ENCODE measurements at places on chromosomes 3 and 15.

- no peak for DNase-seq
These were observed 64.4 kb downstream of the FRMD4B start for GRCh38 chr3:69321301-69322157.

GRCh38 chr15:62969442-62970089, 73.0 kb upstream of the TPM1 start:
- DNase-seq: peak; percentile 22

- no peak for DNase-seq
These were observed 76.0 kb upstream of the TSC22D2 start for GRCh38 chr3:150331978-150332568.

- no peak for DNase-seq
These were observed 42.9 kb downstream of the SMAD3 start for GRCh38 chr15:67108122-67108961.

GRCh38 chr3:150372722-150373121, 35.4 kb upstream of the TSC22D2 start:
- DNase-seq: no peak

DNA sequence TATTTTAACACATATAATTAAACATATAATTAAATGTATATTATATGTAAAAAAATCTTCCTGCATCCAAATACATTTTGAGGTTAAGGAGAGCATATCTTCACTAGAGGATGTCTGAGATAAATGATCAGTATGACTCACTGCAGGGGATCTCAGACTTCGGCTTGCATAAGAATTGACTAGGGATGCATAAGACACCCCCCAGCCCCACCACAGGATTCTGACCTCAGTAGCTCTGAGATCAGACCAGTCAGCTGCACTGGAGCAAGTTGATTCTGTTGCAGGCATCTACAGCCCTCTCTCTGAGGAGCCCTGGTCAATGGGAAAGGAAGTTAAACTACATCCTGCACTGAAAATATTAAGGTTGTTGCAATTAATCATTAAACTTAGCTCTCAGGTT, 29.0 kb upstream of the TBC1D21 start:
- DNase-seq: no peak

- DNase-seq: no peak
These were observed 1146.4 kb downstream of the NAALADL2 start for GRCh38 chr3:176005564-176005963.

DNA sequence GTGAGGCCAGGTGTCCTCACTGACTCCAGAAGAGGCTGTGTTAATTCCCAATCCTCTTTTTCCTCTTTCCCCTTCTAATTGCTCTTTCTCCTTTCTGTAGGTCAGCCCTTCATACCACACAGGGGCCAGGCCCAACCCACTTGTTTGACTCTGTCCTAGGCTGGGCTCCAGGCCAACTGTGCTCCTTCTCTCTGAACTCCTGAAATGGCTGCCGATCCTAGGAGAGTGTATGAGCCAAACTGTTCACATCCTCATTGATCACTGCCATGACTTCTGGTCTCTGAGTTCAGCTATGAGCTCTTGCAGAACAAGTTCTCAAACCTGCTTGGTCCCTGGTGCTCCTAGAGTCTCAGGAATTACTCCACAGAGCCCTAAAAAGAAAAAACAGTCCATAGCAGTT, 145.1 kb downstream of the VGLL4 start:
- no peak for DNase-seq

DNA sequence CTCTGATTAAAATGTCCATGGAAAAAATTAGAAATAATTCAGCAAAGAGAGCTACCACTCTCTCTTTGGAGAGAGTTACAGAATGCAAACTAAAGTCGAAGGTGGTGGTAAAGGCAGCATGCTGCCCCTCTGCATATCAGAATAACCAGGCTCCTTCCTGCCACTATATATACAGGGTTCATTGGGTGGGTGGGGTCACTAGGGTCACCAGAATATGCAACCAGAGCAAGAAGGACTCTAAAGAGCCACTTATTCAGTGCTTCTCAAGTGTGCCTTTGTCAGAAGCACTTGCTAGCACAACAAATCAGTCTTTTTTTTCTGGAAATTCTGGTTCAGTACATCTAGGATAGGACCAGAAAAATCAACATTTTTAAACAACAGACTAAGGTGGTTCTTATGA, 70.0 kb downstream of the MTHFS start:
- no peak for DNase-seq

GRCh38 chr3:120659285-120659684, 22.8 kb downstream of the HGD start:
- DNase-seq: no peak

- no peak for DNase-seq
These were observed 69.1 kb downstream of the SSUH2 start for GRCh38 chr3:8575364-8576104.

DNA sequence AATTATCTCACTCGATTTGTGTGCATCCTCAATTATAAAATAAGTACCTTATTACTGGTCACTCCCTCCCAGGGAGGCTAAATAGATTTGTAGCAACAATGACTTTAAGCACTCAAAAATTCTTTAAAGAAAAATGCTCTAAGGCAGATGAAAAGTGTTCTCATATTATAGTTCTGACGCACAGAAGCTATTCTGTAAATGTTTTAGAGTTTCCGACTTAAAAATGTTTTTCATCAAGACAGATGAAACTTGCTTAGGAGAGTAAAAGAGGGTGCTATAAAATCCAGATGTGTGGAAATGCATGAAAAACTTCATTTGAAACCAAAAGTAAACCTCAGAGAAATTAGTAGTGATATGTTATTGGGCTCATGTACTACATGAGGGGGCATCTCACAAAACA, 398.4 kb upstream of the KCNMB2 start:
- DNase-seq: no peak

- no peak for DNase-seq
These were observed 12.5 kb downstream of the MRPS25 start for GRCh38 chr3:15052335-15053242.

DNA sequence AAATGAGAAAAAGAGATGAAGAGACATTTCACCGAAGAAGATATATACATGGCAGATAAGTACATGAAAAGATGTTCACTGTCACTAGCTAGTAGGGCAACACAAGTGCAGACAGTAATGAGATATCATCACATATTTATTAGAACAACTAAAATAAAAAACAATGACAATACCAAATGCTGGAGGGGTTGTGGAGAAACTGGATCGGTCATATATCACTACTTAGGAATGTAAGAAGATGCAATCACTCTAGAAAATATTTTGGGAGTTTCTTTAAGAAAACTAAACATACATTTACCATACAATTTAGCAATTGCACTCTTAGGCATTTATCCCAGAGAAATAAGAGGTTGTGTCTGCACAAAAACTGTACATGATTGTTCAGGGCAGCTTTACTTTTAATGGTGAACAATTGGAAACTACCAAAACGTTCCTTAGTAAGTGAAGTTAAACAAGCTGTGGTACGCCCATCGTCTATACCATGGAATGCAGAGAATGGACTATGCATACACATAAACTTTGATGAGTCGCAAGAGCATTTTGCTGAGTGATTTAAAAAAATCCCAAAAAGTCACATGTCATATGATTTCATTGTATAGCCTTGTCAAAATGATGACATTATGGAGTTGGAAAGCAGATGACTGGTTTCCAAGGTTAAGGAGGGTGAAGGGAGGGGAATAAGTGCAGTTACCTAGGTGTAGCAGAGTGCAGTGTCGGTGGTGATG, 149.0 kb upstream of the UBE3A start:
- DNase-seq: no peak

DNA sequence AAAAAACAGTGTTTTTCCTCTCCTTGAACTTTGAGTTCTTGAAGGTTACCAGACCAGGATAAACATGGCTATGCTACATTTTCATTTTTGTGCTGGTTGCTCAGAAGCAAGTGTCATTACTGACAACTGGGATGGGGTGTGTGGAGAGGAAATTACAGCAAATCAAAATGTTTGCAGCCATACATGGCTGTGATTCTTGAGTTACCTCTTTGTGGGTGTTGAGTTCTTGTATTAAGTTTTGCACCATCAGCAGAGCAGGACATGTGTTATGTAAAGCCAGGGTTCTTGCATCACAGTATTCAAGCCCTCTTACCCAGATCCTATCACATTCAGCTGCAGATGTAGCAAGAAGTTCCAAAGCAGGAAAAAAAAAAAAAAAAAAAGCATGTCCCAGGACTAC, 53.9 kb upstream of the ATOSA start:
- no peak for DNase-seq

DNA sequence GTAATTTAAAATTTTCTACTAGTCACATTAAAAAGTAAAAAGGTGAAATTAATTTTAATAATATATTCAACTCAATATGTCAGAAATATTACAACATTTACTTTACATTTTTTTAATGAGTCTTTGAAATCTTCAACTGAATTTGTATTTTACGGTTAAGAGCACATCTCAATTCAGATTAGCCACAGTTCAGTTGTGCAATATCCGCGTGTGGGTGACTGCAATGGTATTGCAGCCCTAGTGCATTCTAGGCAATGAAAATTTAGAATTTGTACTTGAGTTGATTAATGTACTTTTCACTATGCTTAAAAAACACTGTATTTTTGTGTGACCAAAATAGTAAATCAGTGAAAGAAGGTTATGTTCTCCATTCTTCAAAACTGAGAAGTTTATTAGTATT, 57.3 kb downstream of the CEP63 start:
- no peak for DNase-seq

GRCh38 chr15:37016231-37016630, 84.1 kb downstream of the MEIS2 start:
- no peak for DNase-seq

- no peak for DNase-seq
These were observed 564.1 kb downstream of the GBE1 start for GRCh38 chr3:81197386-81197785.

DNA sequence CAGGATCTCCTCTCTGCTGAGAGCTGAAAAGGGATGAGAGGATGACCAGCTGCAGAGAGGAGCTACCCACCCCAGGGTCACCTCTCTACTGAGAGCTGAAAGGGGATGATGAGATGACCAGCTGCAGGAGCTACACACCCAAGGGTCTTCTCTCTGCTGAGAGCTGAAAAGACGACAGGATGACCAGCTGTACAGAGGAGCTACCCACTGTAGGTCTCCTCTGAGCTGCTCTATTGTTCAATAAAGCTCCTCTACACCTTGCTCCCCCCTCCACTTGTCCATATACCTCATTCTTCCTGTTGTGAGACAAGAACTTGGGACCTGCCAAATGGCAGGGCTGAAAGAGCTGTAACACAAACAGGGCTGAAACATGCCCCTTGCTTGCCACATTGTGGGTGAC, 149.9 kb downstream of the FMN1 start:
- DNase-seq: no peak

GRCh38 chr3:28287046-28287445, 45.6 kb downstream of the CMC1 start:
- no peak for DNase-seq

GRCh38 chr15:55422089-55422488, 13.8 kb downstream of the PIERCE2 start:
- no peak for DNase-seq

DNA sequence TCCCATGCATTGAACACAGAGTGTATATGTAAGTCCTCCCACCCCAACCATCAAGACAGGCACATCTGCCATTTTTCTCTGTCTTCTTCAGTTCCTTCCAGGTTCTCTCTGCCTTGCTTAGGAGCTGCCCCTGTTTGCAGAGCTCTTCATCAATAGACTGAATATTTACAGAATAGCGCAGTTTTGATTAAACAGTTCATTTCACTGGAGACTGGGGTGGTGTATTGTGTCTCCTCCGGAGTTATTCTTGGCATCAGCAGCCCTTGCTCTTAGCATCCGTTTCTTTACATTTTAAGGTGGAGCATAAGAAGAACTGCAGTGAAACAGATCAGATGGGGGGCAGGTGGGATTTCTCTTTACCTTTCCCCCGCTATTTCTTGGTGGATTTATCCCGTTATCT, 87.7 kb downstream of the LIPC start:
- DNase-seq: no peak

GRCh38 chr3:1172644-1173043, 79.8 kb downstream of the CNTN6 start:
- no peak for DNase-seq

DNA sequence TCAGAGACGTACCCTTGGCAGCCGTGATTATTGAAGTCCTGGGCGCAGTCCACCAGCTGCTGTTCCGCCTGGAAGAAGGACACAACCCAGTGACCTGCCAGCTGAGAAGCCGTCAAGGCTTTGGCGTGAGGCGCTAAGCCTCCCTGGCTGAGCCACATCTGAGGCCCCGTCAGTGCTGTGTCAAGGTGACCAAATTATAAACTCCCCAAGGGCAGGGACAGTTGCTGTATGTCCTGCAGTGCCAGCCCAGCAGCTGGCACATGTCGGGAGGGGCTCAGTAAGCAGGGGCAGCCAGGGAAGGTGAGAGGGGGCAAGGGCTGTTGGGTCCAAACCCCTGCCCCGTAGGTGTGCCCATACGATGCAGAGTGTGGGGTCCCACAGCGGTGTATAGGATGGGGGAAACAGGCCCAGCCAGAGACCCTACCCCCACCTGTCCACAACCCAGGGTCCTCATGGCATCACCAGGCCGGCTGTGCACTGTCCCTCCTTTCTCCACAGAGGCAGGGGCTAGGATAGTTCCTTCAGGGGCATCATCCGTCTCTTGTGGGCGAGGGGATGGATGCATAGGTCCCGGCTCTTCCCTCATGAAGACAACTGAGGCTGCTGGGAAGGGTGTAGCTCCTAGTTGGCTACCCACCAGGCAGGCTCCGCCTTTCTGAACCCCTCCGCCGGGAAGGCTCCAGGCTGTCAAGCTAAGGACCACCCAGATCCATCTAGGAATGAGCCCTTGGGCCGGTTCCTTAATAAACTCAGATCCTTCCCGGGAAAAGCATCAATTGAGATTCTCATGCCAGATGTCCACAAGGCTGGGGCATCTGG, 13.2 kb downstream of the CTSH start:
- no peak for DNase-seq

DNA sequence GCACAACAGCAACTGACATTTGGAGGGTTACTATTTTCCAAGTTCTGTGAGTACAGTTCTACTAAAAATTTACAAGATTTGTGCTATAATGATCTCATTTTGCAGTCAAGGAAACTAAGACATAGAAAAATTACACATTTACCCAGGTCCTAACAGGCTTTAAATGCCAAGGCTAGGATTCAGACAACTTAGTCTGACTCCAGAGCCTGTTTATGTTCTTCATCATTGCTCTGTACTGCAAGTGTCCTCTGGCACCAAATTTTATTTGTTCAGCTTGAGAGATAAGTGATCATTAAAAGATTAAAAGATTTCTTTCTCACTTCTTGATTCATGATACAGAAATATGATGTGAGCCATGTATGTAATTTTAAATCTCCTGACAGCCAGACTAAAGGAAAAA, 290.8 kb downstream of the UBE2E2 start:
- DNase-seq: peak; percentile 62

GRCh38 chr3:197224034-197224444, 74.4 kb downstream of the DLG1 start:
- DNase-seq: peak; percentile 23

DNA sequence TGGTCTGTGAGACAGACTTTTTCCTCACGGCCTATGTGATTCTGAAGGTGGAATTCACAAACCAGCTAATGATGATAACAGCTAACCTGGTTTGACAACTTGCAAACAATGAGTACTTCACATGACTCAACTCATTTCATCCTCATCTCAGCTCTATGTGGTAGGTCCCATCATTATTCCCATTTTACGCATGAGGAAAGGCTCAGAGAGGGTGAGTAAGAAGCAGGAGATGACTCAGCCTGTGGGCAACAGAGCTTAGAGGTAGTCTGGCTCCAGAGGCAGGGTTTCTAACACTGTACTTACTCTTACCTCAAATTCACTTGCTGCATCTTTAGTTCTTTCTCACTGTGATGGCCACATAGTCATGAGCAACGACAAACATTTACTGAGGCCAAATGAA, 25.8 kb upstream of the PSMD6 start:
- DNase-seq: no peak

Measured in LNCaP clone FGC (cell line).